Effector memory CD8-positive, alpha-beta T cell (primary cell): ENCODE measurements at places on chromosomes 4 and X.

DNA sequence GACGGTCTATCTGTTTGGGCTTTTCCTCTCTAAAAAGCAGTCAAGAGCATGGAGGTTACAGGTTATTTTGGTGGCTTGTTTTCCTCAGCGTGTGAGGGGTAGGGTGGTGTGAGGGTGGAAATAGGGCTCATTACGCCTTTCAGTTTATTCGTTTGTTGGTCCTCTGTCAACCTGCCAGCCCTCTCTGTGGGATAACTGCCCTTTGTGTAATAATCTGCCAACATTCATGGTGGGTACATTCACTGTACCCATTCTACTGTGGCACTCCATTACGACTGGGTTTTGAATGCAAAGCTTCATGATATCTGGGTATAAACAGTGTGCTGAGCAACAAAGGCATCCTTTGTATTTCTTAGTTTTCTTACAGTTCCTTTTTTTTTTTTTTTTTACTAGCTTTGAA, 136.4 kb downstream of the ADGRL3 start:
- no peaks in the 10 kb centered on the region for H3K27me3 ChIP-seq
- DNase-seq, result no peak
- H3K4me3 ChIP-seq, result no peak overlapping the region
- no peak overlapping the region for H3K27ac ChIP-seq
- no peaks in the 10 kb centered on the region for H3K36me3 ChIP-seq
- H3K4me1 ChIP-seq, result no peaks in the 10 kb centered on the region

GRCh38 chr4:90146306-90146705, 19.1 kb downstream of the CCSER1 start:
- no peak overlapping the region for H3K27ac ChIP-seq
- H3K27me3 ChIP-seq, result no peaks in the 10 kb centered on the region
- H3K4me3 ChIP-seq, result no peak overlapping the region
- H3K4me1 ChIP-seq, result no peaks in the 10 kb centered on the region
- H3K36me3 ChIP-seq, result no peaks in the 10 kb centered on the region
- no peak for DNase-seq

GRCh38 chr4:121143131-121143530, 21.0 kb downstream of the TNIP3 start:
- H3K4me3 ChIP-seq, result no peak overlapping the region
- no peak for DNase-seq
- no peak overlapping the region for H3K27ac ChIP-seq
- peaks cover 3% of the 10 kb centered on the region for H3K4me1 ChIP-seq

DNA sequence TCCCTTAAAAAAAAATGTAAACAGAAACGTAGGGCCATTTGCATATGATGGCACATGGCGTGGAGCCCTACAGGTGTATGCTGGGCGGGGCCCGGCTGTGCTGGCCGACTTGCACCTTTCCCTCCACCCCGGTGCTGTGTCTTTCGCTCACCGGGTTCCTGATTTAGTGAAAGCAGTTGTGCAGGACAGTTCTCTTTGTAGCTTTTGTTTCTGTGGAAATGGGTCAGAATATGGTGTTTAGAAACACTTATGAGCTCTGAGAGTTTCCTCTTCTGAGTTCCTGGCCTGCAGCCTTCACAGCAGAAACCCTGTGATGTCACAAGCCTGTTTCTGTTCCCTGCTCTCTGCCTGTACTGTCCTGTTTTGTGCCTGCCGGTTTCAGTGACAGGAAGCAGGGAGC, 22.5 kb upstream of the MSANTD1 start:
- H3K36me3 ChIP-seq, result peaks cover 62% of the 10 kb centered on the region
- no peak for DNase-seq
- no peak overlapping the region for H3K4me3 ChIP-seq
- peak overlapping the region; percentile 30 for H3K27ac ChIP-seq
- H3K27me3 ChIP-seq, result no peaks in the 10 kb centered on the region

DNA sequence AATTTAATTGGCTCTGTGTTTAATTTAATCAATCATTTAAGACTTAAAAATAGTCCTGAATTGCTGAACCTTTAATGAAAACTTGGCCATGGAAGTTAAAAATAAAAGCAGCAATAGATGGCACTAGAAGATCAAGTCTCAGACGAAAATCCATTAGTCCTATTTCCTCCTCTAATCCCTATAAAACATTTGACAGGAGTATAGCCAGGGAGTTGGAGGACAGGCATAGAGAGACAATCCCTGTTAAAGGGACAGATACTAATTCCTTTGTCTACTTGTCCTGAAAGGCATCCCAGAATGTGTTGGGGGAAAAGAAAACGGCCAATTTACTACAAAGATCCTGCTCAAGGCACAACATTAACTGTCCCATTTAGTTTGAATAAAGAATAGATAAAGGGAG, 276.3 kb upstream of the TACR3 start:
- H3K36me3 ChIP-seq, result no peaks in the 10 kb centered on the region
- H3K4me1 ChIP-seq, result no peaks in the 10 kb centered on the region
- no peaks in the 10 kb centered on the region for H3K27me3 ChIP-seq
- DNase-seq, result no peak
- H3K27ac ChIP-seq, result no peak overlapping the region

GRCh38 chrX:104668550-104668949, 102.6 kb downstream of the IL1RAPL2 start:
- H3K4me3 ChIP-seq, result no peak overlapping the region
- H3K4me1 ChIP-seq, result no peaks in the 10 kb centered on the region
- DNase-seq, result no peak
- no peaks in the 10 kb centered on the region for H3K36me3 ChIP-seq
- no peak overlapping the region for H3K27ac ChIP-seq

- no peak for DNase-seq
- no peak overlapping the region for H3K4me3 ChIP-seq
- H3K4me1 ChIP-seq, result peaks cover 3% of the 10 kb centered on the region
- H3K27me3 ChIP-seq, result no peaks in the 10 kb centered on the region
- no peak overlapping the region for H3K27ac ChIP-seq
- H3K36me3 ChIP-seq, result peaks cover 24% of the 10 kb centered on the region
Observed at GRCh38 chrX:153801669-153802068, 7.2 kb downstream of the SSR4 start.

GRCh38 chr4:113483131-113483530, 278.4 kb downstream of the CAMK2D start:
- no peaks in the 10 kb centered on the region for H3K27me3 ChIP-seq
- no peak overlapping the region for H3K4me3 ChIP-seq
- no peak for DNase-seq
- no peak overlapping the region for H3K27ac ChIP-seq
- H3K4me1 ChIP-seq, result no peaks in the 10 kb centered on the region
- peaks cover 3% of the 10 kb centered on the region for H3K36me3 ChIP-seq

DNA sequence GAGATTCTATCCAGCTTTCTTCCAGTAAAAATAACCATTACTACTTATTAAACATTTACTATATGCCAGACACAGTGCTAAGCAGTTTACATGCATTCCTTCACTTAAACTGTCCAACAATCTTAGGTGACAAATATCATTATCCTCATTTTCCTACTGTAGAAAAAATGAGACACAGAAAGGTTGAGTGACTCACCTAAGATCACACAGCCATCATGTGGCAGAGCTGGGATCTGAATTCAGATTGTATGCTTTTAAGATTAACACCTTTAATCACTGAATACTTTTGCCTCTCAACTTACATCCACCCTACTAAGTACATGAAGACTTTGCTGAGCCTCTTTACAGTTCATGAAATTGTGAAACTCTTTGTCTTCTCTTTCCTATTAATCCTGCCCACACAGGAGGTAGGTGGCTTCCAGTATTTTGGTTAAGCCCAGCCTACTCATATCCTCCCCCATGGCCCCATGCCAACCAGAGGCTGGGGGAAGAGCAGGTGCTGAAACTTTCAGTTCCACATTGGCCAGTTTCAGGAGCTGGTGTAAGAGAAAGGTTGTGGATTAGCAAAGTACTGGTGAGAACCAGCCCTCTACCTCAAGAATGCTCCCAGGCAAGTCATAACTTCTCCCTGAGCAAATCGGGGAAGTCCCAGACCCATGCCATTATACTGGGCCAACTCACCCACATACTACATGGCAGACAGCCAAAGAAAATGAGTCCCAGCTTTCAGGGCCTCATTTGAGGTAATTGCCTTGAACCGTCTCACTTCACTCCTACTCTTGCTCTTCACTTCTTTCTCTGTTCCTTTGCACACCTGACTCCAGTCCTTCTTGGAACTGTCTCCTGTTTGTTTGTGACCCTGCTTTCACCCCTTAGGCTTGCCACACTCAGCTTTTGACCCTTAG, 211.1 kb downstream of the GUCY2F start:
- DNase-seq, result no peak
- H3K4me3 ChIP-seq, result no peak overlapping the region
- no peaks in the 10 kb centered on the region for H3K27me3 ChIP-seq
- no peak overlapping the region for H3K27ac ChIP-seq

DNA sequence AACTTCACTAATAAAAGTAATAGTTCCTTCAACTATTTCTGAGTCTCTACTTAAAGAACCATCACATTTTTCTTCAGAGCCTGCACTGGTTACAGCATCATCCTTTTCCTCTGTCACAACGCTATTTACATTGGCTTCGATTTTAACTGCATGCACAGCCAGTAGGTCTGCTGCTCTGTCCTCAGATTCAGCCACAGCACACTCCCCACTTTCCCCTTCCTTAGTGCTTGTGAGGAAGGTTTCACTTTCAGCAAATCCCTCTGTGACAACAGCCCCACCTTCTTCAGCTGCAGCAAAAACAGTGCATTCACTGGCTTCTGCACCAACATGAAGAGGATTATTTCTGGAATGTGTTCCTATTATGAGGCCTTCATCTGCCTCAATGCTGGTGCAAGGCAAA, 25.7 kb downstream of the BOD1L1 start:
- no peak overlapping the region for H3K4me3 ChIP-seq
- peaks cover 6% of the 10 kb centered on the region for H3K4me1 ChIP-seq
- no peaks in the 10 kb centered on the region for H3K27me3 ChIP-seq
- no peak for DNase-seq
- peaks cover 46% of the 10 kb centered on the region for H3K36me3 ChIP-seq
- H3K27ac ChIP-seq, result no peak overlapping the region

GRCh38 chrX:43595931-43596330, 60.2 kb upstream of the MAOA start:
- no peak for DNase-seq
- no peaks in the 10 kb centered on the region for H3K4me1 ChIP-seq
- H3K4me3 ChIP-seq, result no peak overlapping the region
- no peaks in the 10 kb centered on the region for H3K36me3 ChIP-seq
- H3K27me3 ChIP-seq, result no peaks in the 10 kb centered on the region

GRCh38 chrX:10050481-10050880, 83.3 kb downstream of the CLDN34 start:
- DNase-seq, result no peak
- no peaks in the 10 kb centered on the region for H3K36me3 ChIP-seq
- no peak overlapping the region for H3K4me3 ChIP-seq
- no peaks in the 10 kb centered on the region for H3K4me1 ChIP-seq
- no peaks in the 10 kb centered on the region for H3K27me3 ChIP-seq
